HFFc6 (cell line): ENCODE measurements at places on chromosomes 5 and 9. TPM values are rescaled to one million over a fixed set of nuclear protein-coding genes. Genes with fewer than 3 reads are reported as not detected.

The C5orf58 gene
- total RNA-seq: not detected in 2 replicates

DNA sequence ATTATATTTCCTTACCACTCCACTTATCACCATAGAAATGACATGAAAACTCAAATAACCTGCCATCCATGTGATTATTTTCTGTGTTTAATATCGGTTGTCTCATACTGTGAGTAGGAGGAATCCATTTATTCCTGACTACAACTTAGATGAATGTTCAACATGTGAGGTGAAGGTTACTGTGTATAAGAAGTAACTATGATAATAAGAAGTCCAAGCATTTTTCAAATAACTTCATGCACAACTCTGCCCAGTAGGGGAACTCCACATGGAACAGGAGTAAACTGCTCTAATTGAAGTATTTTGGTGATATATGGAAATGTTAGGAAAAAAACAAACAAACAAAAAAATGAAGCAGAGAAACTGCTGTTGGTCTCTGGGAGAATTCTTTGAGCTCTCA is 447.5 kb upstream of the GRIN3A start:
- no peak for DNase-seq

DNA sequence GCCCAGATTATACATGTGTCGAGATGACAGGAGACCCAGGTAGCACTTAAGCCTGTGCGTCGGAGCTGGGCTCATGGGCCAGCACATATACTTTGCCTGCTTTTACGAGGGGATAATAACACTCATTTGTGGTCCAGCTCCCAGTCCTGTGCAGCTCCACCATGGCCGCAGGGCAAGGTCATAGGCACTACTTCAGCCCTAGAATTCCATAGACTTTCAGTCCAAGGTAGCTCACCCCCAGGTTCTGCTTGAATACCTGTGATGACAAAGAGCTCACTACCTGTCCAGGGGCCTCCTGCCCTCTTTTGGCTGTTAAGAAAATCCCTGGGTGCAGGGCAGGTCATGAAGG is 1.7 kb downstream of the CORO2A start:
- no peak for DNase-seq

The IFT74 gene
- total RNA-seq: 10.4 to 15.0 TPM (median 10.5 TPM) in 3 replicates

DNA sequence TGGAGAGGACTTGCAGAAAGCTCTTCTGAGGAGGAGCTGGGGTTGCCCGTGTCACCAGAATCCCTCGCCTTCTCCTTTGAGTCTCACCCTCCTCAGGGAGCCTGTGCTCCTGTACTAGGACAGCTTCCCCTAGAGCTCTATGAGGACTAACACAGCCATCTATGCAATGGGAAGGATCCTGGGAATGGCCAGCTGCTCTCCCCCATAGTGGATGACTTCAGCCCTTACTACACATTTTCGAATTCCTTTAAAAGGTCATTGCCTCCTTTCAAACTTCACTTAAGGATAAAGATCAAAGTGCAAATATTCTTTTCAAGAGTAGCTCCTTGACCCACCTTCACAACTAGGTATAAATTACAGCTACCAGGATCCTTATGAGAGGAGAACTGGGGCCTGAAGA is 55.1 kb downstream of the PRDM6 start:
- DNase-seq: no peak

DNA sequence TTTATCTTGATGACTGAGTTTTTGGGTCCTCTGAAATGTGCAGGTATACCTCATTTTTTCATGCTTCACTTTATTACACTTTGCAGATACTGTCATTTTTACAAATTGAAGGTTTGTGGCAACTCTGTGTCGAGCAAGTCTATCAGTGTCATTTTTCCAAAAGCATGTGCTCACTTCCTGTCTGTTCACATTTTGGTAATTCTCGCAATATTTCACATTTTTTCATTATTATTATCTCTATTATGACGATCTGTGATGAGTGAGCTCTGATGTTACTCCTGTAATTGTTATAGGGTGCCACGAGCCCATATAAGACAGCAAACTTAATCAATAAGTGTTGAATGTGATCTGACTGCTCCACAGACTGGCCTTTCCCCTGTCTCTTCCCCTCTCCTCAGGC is 73.4 kb upstream of the FBXW11 start:
- no peak for DNase-seq

The PRDM9 gene
- total RNA-seq: not detected in 3 replicates

DNA sequence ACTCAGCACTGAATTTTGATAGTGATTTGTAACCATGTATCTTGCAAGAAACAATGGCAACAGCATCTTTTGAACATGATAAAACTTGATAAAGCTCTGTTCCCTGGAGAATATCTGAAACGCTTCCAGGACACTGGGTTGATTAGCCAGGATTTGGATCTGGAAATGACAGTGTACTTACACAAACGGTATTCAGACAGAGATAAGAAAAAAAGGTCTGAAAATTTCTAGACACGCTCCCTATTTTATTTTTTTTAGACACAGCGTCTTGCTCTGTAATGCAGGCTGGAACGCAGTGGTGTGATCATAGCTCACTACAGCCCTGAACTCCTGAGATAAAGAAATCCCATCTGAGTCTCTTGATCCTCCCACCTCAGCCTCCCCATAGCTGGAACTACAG is 109.0 kb downstream of the GNAQ start:
- DNase-seq: no peak

DNA sequence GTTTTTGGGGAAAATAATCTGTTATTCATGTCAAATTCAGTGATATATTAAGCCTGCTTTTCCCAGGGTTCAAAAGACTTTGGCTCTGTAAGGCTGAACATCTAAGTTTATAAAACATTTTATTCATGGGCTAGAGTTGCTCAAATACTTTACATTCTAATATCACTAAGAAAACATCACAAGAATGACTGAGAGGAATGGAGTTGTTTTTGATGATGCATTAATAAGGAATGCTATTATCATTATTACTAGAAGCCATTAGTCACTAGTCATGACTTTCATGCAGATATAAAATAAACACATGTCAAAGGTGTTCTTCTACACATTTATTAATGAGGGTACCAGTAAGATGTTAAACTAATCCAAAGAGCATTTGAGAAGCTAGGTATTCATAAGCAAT is 185.5 kb upstream of the KCNN2 start:
- DNase-seq: peak; percentile 75

DNA sequence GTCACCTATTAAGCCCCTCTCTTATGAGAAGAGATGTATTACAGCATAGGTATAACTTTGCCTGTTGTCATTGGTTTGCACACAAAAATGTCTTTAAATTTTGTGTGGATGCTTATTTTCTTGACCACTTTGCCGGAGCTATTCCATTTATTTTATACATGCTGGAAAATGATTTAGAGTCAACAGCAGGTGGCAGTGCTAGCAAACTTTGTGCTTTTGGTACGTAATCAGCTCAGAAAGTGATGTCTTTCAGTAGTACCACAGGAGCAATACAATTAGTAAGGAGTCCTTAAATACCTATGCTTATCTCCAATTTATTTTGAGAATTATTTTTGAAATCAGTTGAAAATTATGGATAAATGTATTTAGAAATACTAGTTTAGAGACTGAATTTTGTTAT is 19.8 kb upstream of the NUDT12 start:
- peak; percentile 12 for DNase-seq
